NB4 (cell line): ENCODE measurements at places on chromosomes 13 and 19.

DNA sequence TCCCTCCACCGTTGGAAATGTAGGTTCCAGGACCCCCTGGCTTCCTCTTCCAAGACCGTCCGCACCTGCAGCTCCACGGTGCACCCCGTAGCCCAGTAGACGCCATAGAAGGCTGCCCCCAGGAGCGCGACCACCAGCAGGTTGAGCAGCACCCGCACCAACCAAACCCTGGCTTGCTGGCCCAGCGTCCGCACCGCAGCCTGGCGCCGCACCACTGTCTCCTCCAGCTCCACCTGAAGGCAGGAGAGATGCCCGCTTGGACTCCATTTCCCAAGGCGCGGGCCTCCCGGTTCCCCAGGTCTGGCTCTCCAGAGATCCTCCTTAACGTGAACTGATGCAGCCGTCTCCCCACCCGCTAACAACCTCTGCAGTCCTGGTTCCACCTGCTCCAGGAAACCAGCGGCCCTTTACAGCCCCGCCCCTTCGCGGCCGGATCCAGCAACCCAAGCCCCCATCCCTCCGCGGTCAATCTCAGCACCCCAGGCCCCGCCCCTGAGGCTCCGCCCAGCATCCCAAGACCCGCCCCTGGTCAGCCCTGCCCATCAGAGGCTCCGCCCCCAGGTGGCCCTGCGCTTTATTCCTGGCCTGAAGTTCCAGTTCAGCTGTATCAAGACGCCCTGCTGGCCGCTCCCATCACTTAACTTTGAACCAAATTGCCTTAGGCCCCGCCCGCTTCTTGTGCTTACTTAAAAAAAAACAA lies 5.0 kb upstream of the LENG1 start:
- no peak for DNase-seq

DNA sequence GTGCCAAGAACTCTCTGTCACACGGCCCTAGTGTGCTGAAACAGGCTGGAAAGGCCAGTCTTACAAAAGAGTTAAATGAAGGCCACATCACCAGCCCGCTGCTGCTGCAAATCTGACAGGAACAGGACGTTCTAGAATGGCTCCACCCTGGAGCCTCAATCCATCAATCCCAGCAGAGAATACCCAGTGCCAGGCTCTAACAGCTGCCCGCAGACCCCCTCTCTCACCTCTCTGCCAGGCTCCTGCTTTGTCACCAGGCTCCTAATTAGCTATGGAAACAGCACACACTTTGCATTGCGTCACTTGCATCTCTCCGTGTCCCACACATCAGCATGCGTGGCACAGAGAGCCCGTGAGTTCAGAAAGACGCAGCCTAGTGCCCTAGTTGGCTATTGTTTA lies 314.1 kb downstream of the FOXO1 start:
- DNase-seq, result no peak

DNA sequence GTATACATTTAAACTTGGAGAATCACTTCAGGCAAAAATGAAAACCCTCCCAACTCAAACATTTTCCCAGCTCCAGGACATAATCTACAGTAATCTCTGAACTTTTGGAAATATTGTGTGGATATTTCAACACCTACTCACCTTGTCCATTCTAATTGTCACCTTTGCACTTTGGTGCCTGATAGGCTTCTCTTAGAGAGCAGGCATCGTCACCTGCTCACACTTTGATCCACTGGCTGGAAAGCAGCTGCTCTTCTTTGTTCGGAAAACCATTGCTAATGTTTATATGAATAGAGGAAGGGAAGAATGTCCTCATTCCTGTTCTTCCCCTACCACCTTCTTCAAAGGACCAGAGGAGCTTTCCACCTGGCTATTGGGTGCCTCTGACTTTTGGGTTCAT lies 411.2 kb downstream of the FGF9 start:
- DNase-seq, result no peak

DNA sequence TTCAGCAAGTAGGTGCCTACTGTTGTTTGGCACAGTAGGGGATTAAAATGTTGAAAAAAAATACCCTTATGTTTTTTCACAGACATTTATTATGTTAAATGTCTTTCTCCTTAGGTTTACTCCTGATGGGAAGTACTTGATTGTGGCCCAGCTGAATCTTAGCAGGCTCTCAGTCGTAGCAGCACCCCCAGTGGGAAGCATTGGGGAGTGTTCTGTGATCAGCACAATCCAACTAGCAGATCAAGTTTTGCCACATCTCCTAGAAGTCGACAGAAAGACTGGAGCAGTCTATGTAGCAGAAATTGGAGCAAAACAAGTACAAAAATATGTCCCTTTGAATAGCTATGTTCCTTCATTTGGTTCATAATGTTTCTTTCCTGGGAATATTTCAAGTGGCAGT lies 9.3 kb downstream of the NHLRC3 start:
- DNase-seq, result no peak

DNA sequence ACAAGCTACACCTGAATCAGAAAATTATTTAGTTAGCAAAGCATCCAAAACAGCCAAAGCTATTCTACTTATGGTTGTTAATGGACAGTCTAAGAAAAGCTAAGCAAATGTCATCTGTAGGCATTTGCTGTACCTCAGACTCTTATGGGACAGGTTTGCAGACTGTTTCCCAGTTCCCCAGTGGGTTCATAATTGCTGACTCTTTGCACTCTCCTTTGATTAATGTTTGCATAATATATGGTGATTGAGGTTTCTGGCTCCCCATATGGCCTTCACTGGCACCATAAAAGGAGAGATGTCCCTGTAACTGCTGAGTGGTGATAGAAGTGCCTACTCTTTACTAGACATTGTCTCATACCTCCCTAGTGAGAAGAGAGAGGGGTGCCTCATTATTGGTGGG lies 142.1 kb downstream of the GPC6 start:
- no peak for DNase-seq

DNA sequence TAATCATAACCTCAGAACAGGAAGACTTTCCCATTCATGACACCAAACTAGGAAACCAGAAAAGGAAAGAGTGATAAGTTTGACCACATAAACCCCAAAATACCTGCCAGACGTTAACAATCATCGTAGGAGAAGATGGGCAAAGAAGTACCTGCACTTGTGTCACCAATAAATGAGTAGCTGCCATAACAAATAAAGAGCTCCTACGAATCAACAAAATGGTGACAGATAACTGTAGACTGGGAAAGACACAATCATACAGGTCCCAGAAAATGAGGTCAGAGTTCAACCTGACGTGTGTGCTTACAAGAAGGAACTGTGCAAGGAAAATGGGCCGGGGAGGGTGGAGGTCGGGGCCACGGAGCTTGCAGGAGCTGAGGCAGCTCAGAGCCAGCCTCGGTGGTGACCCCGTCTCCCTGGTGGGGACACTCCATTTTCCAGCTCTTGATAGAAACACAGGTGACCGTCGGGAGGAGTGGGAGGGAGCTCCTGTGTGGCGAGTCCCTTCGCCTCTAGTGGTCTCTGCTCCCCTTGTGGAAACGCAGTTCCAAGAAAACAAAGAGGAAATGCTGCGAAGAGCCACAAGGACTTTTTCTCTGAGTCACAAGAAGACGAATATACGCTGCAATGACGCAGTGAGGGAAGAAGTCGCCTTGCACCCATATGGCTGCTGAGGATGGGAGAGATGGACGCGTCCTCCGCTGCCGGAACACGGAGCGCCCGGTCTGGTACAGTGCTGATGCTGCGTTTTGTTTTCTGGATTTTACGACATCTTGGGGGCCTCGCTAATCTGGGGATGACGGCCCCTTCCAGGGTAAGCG lies 9.5 kb downstream of the PIP5K1C start:
- no peak for DNase-seq
